Inflammatory macrophage (primary cell): ENCODE measurements at places on chromosomes 4 and X.

- no peak for DNase-seq
Measured at GRCh38 chrX:131789664-131790063, 233.4 kb upstream of the STK26 start.

DNA sequence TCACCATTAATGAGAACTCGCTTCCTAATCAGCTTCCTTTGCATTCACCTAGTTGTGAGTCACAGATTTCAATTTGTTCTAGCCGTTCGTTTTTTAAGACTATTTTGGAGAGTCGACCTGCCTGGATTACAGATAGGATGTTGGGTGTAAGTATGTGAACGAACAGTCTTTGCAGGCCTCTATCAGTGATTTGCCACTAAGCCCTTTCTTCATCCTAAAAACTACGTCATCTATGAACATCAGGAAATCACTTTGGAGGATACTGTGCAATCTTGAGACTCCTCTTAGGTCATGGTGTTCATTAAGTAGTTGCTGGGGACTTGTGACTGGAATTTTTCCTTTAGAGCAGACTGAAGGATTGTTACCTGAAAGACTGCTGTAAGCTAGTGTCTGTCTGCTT lies 1.1 kb downstream of the POLA1 start:
- no peak for DNase-seq

GRCh38 chr4:82043081-82043808 lies 330.5 kb downstream of the HNRNPD start:
- no peak for DNase-seq

DNA sequence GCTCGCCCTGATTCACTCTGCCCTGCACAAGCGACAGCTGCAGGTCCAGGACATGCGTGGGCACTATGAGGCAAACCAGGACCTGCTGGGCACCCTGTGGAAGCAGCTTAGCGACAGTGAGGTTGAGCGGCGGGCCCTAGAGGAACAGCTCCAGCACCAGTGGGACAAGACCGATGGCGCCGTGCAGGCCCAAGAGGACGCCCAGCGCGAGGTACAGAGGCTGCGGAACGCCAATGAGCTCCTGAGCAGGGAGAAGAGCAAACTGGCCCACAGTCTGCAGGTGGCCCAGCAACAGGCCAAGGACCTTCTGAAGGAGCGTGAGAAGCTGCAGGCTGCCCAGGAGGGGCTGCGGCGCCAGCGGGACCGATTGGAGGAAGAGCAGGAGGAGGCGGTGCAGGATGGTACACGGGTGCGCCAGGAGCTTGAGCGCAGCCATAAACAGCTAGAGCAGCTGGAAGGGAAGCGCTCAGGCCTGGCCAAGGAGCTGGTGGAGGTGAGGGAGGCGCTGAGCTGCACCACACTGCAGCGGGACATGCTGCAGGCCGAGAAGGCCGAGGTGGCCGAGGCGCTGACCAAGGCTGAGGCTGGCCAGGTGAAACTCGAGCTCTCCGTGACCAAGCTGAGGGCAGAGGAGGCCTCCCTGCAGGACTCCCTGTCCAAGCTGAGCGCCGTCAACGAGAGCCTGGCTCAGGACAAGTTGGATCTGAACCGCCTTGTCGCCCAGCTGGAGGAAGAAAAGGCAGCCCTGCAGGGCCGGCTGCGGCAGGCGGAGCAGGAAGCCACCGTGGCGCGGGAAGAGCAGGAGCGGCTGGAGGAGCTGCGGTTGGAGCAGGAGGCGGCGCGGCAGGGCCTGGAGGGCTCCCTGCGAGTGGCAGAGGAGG lies 12.8 kb downstream of the SMIM10L2A start:
- no peak for DNase-seq

- DNase-seq: no peak
Measured at GRCh38 chrX:53715346-53715924, 28.9 kb upstream of the HUWE1 start.

DNA sequence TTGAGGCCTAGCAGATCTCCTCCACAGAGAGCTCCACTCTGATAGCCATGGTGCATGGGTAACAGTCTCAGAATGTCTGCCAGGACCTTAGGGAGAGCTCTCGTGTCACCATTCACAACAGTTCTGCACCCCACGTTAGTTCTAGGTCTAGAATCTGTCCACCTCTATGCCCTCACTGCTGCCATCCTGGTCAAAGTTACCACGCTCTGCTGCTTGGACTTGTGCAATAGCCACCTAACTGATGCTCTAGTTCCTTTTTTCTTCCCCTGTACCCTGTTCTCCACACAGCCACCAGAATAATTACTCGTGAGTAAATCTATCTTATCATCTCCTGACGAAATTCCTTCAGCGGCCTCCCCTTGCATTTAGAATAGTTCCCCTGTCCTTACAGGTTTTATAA lies 268.8 kb upstream of the GATB start:
- DNase-seq: no peak
